Right ventricle myocardium superior (tissue), 1 donor: ENCODE measurements at places on chromosomes 11 and 22. TPM values are rescaled to one million over a fixed set of nuclear protein-coding genes. Genes with fewer than 3 reads are reported as not detected.

- no peak for DNase-seq
These were observed 201.3 kb upstream of the BLID start for GRCh38 chr11:122317305-122317704.

DNA sequence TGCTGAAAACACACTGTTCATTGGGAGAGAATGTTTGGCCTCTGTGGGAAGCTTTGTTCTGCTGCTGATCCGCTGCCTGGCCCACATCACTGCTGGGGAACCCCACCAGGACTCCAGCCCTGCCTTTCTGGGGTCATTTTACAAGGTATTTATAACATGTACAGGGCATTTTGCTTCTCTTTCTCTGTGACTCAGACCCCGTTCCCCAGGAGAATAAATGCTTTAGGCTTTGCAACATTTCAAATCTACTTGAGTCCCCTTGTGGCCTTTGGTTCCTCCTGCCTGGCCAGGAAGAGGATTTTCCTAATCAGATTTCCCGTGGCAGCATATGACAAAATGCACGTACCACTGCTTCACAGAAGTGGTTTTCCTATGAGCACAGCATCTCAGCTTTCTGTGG is 43.0 kb downstream of the BTG4 start:
- DNase-seq, result no peak

GRCh38 chr11:131998020-131998419 is 627.6 kb downstream of the NTM start:
- DNase-seq, result no peak

- no peak for DNase-seq
These were observed 26.5 kb downstream of the SGSM3 start for GRCh38 chr22:40396882-40397281.

GRCh38 chr11:132421555-132421954 is 1051.1 kb downstream of the NTM start:
- no peak for DNase-seq

DNA sequence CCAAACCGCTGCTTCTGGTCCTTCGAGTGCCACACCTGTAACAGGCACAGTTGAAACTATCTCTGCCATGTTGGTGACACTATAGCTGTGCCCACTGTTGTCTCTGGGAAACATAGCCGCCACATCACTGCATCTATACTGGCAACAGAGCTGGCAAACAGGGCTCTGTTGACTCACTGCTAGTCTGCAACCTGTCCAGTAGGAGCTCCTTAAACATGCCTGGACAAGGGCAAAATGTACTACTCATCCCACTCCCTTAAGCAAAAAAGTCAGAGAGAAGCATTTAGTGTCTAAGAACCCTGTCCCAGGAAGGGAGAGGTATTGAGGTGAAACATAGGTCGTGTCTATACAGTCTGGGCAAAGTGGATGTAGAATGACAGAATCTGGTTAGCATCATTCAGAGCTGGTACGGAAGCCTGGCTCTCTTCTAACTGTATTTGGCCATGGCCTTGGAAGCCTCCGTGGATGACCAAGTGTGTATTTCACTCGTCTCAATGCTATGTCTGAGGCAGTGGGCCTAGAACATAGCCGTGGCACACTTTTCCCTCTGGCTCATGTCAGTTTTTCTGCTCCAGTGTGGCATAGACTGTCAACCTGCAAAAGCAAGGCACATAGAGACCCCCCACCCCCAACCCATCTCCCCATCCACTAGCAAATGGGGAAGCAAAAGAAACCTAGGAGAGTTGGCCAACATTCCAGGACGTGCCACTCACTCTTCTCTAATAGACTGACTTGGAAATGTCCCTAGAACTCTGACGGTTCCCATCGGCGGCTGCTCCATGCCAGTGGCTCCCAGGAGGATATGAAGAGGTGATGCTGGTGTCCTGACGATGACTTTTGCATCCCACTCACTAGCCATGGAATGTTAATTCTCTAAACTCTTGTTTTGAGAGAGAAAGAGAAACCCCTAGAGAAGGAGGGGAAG is 21.4 kb upstream of the PISD start:
- DNase-seq, result no peak

Gene DBX1
- total RNA-seq, result not detected

DNA sequence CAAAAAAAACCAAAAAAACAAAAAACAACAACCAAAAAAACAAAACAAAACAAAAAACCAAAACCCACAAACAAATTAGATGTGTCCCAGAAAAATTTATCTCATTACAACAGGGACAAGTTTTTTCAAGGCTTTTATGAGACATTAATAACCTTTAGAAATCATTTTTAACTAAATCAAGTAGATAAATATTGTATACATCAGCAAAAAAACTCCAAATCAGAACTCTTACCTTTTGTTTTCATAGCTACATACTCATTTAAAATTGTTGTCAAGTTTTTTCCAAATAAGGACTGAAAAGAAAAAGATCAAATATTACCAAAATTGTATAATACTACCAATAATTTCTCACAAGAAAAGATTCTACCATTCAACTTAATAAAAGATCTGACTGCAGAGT is 28.7 kb downstream of the NPAT start:
- no peak for DNase-seq

DNA sequence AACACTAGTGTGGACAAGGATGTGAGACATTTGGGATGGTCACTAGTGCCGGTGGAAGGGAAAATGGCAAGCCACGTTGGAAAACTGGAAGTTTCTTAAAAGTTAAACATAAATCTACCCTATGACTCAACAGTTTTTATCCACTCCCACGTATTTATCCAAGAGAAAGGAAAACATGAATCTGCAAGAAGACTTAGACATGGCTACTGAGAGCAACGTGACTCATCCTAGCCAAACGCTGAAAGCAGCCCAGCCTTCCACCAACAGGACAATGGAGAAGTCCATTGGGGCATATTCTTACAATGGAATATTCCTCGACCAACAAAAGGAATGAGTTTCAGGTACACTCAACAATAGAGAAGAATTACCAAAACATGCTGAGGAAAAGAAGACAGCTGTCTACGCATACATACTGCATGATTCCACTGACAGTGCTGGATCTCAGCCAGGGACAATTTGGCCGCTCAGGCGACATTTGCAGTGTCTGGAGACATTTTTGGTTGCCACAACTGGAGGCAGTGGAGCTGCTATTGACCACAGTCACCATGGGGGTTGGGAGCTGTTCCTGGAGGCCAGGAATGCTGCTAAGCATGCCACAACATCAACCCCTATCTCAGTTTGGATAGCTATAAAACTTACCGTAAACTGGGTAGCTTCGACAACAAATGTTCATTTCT is 21.2 kb downstream of the SYT13 start:
- no peak for DNase-seq

DNA sequence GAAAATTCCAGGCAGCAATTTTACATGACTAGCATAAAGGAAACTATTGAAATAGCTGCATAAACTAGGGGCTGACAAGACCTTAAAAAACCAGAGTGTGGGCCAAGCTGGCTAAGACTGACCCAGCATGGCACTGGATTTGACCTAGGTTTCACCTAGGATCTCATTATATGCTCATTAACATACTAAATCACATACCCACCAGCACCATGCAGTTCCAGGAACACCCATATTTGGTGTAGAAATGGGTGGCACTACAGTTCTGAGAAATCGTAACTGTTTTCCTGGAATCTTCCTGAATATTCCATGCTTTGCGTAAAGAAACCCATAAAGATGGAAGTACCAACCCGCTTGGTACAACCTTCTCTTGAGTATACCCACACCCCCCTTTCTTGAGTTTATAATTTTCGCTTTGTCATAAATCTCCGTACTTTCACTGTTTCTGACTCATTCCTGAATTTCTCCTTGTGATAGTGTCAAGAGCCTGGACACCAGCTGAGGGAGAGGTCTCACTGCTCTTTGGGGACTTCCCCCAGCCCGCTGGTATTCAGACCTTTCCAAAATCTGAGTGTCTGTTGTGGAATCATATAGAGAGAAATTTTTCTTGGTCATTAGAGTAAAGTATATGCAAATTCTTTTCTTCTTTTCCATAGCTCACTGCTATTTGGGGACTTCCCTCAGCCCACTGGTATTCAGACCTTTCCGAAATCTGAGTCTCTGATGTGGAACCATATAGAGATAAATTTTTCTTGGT is 55.1 kb downstream of the MTMR3 start:
- DNase-seq, result no peak

Gene DGAT2
- total RNA-seq, result 20.7 TPM

DNA sequence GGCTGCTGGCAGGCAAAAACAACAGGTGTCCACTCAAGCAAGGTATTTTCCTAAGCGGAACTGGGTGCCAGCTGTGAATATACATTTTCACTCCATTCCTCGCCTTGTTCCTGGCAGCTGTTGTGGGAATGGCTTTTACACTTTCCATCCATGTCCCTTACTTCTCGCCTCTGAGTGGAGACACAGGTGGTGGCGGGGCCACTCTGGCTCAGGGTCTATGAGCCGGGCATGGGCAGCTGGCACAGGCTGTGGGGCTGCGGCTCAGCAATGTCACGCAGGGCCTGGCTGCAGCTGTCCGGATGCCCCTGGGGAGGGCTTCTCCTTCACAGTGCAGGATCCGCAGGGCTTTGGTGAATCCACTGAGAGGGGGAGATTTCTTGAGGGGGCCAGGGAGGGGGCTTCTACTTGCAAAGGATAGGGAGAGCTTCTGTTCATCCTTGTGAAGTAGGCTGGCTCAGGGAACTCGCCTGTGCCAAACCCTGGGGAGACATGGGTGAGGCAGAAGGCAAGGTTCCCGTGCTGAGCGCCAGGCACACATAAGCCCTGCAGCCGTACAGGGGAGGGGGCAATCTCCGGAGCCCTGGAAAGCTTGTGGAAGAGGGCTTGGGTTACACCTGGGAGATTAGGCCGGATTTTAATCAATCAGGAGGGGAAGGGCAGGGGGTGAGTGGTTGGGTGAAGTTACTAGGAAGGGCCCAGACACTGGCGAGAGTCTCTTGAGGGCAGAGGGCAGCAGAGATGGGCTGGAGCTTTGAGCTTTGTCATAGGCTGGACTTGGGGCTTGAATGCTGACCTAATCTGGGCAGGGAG is 45.7 kb downstream of the KCNQ1OT1 start:
- peak; percentile 32 for DNase-seq

- DNase-seq, result no peak
These were observed 60.7 kb downstream of the STK33 start for GRCh38 chr11:8533332-8533731.

Gene C1QTNF4
- 0.48 TPM for total RNA-seq

Gene NRXN2
- total RNA-seq, result 0.86 TPM

Gene OR52A1
- not detected for total RNA-seq

DNA sequence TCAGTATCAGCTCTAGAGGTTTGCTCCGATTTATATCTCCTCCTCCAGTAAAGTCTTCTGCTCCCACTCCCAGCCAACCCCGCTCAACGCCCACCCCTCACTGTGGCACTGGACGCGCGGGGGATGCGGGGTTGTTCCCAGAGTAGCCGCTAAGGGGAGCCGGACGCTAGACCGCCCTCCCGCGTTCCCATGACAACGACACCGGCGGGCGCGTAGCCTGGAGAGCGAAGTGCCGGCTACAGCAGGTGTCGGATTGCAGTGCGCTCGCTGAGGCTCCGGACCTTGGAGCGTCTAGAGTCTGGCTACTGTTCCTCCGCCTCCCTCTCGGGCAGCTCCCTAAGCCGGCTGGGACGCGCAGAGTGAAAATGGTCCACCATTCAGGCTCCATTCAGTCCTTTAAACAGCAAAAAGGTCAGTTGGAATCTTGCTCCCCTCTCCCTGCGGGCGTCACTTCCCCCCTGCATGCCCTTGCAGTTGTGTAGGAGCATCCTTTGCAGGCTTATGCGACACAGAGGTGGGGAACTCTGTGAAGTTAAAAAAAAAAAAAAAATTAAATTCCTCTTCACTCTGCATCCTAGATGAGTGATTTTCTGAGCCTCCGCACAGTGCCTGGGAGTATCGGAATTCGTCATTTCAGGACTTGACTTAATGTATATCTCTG is at the start of gene ANO3:
ANO3 (plus strand) TSS at position 220 of the 661 bp plus-strand sequence; CDS start at position 366, 146 bp downstream.
- peak; percentile 65 for DNase-seq

DNA sequence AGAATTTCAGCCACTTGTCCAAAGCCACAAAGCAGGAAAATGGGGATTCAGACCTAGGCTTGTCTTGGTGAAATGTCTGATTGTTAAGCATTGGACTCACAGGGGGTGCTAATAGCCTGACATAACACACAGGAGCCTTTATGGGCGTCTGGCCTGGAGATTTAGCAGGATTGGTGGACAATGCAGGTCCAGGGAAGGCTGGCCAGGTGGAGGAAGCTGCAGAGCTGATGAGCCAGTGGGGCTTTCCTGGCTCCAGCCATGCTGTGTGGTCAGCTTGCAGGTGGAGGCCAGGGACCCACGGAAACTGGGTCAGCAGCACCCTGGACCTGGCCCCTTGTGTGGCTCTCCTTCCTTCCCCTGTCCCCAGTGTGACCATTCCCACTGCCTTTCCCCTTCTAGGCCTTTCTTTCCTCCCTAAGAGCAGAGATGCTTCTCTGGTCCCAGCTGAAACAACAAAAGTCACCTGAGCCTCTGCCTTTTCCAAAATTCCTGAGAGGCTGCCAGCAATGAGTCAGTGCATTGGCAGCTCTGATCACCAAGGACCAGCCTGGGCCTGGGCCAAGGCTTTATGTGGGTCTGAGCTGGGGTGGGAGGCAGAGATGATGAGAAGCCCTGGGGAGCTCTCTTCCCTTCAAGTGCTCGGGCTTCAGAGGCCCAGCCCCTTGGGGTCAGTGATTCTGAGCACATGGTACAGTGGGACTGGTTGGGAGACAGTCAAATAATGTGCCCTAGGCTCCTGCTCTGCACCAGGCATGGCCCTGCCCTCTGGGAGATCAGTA is 85.2 kb downstream of the CCDC81 start:
- peak; percentile 60 for DNase-seq

Gene VPREB3
- total RNA-seq, result 0.51 TPM

- DNase-seq, result no peak
These were observed 376.4 kb downstream of the BRD1 start for GRCh38 chr22:49451070-49451840.

- DNase-seq, result no peak
These were observed 86.0 kb downstream of the C11orf87 start for GRCh38 chr11:109507836-109508561.

- DNase-seq, result peak; percentile 42
These were observed 8.9 kb downstream of the C1QTNF6 start for GRCh38 chr22:37179126-37179470.

Gene TTC36
- total RNA-seq, result 0.30 TPM

GRCh38 chr11:131430473-131431208 is 60.2 kb downstream of the NTM start:
- no peak for DNase-seq

DNA sequence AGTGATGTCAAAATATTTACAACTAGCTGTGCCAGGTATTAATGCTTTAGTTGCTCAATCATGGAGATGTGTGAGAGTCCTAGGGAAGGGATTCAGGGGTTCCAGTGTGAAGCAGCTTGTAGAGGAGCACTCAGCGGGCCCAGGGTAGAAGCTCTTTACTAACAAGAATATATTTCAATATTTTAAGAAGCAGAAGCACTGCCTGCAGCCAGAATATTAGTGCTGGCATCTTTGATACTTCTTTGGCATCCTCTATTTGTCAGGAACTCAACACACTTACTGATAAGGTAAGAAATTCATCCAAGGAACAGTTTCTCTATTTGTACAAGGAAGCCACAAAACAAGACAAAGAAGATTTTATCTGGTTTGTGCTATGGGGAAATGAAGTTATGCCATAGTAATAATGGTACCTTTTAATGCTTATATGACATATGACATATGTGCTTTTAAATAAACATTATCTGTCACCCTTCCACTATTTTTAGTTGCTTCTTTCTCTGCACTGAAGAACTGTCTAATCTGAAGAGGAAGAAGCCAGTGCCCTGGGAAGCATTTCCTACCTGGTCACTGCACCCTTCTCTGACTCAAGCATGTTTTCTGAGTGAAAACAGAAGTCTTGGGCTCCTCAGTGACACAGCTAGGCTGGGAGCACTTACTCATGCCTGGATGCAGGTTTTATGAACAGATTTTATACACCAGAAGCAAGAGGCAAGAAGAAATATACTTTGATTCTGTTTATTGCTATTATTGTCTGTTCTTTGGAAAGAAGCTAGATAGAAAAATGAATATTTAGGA is 388.1 kb upstream of the CCDC90B start:
- DNase-seq, result no peak
